Mammary epithelial cell (primary cell): ENCODE measurements at places on chromosomes 11 and 22.

DNA sequence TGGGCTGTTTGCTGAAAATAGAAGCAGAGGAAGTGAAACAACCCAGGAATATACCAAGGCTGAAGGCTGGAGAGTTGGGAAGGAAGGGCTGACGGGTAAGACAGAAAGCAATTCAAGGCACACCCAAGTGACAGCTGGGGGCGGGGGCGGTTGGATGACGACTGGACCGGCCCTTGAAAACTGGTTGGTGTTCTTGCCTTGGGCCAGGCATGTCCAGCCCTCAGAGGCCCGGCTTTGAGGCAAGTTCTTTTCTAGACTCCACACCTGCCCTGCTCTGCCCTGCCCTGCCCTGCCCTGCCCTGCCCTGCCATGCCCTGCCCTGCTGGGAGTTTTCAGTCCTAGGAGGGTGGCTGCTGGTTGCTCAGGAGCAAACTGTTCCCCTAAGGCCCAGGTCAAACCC, 34.2 kb upstream of the CACNG2 start:
- DNase-seq = peak; percentile 5

DNA sequence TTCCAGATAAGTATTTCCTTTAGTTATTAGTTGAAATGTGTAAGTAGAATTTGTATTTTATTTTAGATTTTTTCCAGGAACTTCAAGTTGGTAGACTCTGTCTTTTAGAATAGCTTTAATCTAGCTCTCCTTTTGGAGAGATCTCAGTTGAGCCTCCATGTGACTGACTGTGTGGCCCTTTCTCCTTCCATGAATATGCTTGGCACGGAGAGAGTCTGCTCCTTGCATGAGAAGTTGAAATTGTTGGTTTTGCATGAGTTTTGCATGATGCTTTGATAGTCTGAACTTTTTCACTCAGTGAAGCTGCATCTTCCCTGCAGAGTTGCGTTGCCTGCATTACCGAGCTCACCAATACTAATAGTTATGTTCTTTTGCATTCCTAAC, 32.8 kb upstream of the CTTN start:
- DNase-seq = no peak

GRCh38 chr22:28029201-28029948, 110.3 kb upstream of the PITPNB start:
- no peak for DNase-seq

DNA sequence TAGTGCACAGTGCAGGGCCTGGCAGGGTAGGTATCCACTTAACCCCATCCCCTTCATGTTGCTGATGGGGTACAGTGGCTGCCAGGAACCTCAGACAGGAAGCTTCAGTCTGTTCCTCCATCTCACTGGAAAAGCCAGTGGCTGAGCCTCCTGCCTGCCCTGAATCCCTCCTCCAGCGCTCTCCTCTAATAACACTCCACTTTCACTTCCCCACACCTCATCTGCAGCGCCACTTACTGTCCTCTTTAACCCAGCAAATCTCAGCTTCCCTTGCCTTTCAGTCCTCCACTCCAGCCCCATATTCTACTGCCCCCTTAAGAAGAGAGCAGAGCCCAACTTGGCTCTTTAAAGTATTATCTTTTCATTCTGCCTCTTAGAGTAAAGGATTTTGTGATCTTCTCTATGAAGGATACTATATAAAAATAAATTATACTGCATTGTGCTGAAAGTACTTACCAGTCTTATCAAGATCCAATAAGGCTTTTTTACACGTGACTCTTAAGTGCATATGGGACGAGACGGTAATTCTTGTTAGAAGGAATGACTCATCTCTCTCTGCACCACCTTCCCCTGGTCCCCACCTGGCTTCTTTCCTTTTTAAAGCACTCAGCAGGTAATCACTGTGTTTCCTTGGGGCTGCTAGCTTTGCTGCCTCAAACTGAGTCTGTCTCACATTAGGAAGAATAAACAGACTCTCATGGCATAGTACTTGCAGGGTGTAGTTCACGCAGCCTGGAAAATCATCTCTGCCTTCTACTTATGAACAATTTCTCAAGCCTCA, 238.0 kb upstream of the NARS2 start:
- no peak for DNase-seq

DNA sequence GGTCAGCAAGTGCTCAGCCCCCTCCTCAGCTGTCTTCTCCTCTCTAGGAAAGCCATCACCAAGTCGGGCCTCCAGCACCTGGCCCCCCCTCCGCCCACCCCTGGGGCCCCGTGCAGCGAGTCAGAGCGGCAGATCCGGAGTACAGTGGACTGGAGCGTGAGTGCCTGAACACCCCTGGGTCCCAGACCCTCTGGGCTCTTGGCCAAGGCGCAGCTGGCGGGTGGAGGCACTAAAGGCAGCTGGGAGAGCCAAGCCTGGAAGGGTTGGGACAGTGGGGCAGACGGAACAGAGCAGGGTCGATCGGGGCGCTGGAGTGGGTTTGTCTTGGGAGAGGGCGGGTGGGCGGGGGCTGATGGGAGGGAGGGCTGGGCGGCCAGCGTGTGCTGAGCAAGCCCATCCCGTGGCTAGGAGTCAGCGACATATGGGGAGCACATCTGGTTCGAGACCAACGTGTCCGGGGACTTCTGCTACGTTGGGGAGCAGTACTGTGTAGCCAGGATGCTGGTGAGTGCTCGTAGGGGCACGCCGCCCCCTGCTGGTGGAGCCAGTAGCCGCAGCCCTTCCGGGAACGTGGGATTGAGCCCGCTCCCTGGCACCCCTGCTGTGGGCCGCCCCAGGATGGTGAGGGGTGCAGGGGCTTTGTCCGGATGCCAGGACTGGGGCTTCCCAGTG, 14.1 kb upstream of the MDK start:
- DNase-seq = no peak
